ENCODE measurements at places on chromosomes 5 and 9.

DNA sequence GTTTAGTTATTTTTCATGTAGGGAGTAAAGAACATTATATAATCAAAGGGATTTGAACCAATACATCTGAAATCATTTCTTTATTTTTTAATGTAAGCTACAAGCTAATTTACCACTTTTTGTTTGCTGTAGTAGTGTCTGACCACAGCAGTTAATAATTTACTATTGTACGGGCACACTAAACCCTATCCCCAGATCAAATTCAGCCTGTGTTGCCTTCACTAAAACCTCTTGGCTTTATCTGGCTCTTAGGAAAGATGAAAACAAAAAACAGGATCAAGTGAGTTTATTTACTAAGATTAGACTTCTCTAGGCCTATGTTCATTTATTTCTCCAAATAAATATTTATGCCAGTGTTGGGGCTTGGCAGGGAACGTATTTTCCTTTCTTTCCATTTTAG lies 384.1 kb downstream of the EBF1 start:
- no peak for DNase-seq

DNA sequence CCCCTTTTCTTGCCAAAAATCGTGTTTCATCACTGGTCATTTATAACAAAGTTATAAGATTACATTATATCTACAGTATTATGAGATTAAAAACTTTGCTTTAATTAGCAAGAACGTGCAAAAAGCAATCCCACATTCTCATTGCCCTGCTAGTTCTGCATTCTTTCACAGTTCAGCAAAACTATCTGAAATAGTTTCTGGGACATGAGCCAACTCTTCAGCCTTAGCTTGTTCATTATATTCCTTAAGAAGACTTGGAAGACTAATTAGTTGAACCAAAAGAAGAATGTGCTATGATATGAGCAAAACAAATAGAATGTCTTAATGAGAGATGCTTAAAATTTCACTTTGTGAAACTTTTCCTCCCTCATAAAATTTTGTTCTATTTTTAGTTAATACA lies 76.7 kb downstream of the ITGA1 start:
- DNase-seq, result peak; percentile 26

DNA sequence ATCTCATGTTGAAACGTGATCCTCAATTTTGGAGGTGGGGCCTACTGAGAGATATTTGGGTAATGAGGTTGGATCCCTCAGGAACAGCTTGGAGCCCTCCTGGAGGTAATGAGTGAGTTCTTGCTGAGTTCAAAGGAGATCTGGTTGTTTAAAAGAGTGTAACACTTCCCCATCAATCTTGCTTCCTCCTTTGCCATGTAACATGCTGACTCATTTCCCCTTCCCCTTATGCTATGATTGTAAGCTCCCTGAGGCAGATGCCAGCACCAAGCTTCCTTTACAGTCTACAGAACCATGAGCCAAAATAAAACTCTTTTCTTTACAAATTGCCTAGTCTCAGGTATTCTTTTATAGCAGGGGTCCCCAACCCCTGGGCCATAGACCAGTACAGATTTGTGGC lies 352.3 kb downstream of the SLCO4C1 start:
- DNase-seq, result peak; percentile 19

- no peak for DNase-seq
Measured at GRCh38 chr5:54525261-54525660, 7.7 kb downstream of the SNX18 start.

GRCh38 chr5:125160787-125161502 lies 414.5 kb upstream of the ZNF608 start:
- no peak for DNase-seq

DNA sequence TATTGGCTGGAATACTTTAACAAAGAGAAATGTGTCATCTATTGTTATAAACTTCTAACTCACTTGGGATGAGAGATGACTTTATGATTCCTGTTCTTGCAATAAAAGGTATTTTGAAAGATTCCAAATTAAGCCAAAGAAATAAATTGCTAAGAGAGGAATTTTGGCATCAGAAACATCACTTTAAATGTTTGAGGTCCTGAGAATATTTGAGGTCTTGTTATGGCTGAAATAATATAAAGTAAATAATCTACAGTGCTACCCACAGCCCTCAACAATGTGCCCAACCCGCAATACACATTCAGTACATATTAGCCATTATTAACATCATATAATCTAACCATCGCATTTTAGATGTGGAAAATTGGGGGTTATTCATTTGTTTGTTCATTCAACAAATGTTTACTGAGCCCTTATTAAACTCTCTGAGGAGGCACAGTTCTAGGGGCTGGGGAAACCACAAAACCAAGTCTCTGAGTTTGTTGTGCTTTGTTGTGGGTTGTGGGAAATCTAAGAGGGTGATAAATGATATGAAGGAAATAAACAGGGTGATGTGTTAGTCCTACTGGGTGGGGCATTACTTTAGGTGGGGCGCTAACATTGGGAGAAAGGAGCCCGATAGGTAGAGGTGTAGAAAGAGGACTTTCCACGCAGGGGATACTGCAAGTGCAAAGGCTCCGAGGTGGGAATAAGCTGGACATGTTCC lies 135.2 kb upstream of the CLINT1 start:
- no peak for DNase-seq

GRCh38 chr9:133685653-133686609 lies 49.8 kb downstream of the DBH start:
- DNase-seq, result no peak

DNA sequence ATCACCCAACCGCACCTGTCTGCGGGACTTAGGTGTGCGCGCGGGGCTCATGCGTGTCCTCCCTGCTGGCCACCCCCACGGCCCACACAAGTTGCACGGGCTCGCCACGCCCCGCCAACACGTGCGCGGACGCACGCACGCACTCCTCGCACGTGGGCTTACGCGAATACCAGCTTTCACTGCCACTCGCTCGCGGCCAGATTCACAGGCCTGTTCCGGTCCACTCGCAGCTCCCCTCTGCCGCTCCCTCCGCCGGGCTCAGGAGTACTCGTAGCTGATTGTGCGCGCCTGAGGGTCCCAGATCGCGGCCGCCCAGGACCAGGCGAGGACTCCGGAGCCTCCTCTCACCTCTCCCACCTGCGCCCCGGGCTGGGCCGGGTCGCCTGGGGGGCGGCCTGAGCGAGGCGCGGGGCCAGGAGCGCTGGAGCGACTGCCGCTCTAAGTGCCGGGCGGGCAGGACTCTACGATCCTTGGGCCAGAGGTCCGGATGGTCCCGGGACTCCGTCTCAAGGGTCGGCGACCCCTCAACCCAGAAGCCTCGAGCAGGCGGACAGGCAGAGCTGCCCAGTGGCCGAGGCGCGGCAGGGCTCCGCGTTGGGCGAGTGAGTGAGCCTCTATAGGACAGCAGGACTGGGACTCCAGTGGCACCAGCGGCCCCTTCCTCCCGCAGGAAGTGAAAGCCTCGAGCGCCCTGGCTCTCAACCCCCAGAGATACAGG lies 3.4 kb downstream of the PCDHGC5 start:
- DNase-seq, result no peak

DNA sequence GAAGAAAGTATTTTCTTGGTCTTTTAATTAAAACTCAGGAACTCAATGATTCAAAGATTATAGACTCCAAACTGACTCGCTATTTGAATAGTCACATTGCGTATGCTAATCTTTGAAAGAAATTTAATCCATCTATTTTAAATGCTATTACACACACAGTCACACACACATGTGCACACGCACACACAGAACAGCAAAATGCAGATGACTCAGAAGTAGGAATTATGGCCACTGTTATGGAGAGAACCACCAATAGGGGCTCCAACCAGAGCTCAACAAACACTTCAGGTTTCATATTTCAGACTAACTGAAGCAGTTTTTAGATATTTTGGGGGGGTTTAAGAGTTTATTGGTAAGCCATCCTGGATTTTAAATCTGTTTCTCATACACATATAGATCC lies 1917.9 kb downstream of the EFNA5 start:
- DNase-seq, result no peak

- no peak for DNase-seq
Measured at GRCh38 chr5:69432412-69433206, 17.7 kb downstream of the MARVELD2 start.

DNA sequence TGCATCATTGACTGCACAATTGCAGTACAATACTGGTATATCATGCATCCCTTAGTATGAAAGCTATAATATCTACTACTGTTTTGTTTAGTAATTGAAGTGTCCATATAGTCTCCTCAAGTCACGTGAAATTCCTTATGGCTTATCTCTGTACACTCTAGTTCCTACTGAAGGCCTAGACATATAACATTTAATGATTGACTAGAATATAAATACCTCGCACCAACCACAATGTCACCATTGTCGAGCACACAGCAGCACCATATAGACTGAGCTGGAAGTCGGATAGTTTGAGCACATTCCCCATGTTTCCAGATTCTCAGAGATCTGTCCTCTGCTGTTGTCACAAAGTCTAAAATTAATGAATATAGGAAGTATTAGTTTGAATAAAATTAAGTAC lies 21.4 kb downstream of the PLAA start:
- no peak for DNase-seq

GRCh38 chr5:43425983-43426382 lies 13.8 kb upstream of the CCL28 start:
- no peak for DNase-seq

DNA sequence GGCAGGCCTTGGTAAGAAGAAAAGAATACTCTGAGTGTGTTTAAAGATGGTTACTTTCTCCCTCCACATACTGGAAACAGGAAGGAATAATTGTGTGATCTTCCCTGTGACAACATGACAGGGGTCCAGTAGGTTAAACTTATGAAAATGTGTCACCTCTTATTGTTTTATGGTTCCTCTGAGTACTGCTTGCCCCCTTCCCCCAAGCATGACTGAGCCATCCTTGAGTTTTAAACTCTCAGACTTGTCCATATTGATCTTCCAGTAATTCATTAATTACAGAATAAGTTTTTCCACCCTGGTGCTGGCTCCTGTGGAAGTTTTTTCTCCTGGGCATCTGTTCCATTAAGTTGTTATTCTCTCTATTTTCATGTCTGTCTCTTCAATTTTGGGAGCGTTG lies 95.8 kb downstream of the CNTLN start:
- DNase-seq, result no peak

GRCh38 chr5:77266291-77266690 lies 55.8 kb downstream of the PDE8B start:
- no peak for DNase-seq

GRCh38 chr9:8074713-8075286 lies 275.2 kb upstream of the DMAC1 start:
- no peak for DNase-seq

DNA sequence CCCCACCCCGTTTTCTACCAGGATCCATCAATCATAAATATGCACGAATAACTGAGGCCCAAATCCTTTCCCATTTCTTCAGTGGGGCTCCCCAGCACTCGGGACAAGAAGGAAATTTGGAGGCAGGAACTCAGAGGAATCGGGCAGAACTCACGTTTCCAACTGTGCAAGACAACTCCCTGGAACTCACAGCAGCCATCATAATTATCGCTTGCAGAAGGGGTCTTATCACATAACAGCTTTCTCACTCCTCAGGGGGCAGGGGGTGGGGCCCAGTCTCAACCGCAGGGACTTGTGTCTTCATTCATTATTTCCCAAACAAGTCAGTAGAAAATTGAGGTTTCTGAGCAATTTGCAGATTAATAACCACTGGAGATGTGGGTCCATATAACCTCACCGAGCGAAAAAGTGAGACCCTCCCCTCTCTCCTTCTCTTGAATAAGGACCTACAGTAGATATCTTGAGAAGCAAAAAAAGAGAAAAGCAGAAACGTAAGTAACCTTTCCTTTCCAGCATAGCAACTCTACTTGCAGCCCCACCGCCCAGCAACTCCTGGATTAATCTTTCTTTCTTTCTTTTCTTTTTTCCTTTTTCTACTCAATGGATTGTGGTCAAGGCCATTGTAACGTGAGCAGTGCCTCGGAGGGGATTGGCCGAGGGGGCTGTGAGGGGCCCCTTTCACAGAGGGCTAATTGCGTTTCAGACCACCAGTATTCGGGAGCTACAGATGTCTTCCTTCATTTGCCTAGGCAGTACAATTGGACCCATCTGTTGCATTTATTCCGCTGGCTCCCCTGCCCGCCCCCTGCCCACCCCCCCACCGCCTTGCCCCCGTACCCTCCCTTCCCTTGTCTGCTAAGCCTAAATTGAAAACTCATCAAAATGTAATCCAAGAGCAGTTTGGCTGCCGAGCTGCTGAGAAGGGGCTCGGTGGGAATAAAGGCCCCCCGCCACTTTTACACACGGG lies 24.7 kb upstream of the TIFAB start:
- no peak for DNase-seq

DNA sequence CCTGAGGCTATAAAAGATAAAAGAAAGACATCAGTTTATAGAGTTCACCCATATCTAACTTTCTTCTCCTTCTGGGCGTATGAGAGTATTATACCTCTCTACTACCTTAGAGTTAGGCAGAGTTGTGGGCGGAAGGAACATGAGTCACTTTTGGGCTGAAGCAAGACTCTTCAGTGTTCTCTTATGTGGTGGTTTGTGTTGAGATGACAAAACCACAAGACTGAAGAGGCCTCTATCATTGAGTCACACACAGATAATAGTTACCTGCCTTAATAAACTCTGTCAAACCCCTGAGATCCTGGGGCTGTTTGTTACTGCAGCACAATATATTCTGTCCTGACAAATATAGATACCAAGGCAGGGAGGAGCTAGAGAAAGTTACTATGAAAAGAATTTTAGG lies 184.2 kb downstream of the EFNA5 start:
- no peak for DNase-seq

DNA sequence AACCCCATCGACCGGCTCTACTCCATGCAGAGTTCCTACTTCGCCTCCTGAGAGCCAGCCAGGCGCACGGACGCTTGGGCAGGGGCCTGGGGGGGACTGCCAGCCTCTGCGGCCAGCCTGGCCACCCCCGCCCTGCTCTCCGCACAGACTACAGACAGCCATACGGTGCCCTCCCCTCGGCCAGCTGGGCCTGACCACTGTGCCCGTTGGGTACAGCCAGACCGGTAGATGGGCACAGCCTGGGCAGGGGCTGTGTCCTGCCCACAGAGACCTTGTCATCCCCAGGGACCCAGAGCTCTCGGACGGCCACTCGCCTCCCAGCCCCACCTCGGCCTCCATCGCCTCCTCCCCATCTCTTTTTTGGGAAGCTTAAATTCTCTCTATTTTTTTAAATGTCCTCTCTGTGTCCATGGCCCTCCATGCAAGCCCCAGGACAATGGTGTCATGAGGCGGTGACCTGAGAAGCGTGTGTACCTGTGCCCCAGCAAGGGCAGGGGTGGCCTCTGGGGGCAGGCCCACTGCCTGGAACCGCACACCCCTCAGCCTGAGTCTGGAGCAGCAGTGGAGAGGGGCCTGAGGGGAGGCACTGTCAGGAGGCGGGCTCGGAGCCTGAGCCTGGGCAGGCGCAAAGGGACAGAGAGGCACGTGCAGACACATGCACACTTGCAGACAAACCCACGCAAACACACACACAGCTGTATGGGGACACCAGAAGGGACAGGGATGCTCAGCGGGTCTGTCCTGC lies 82.8 kb downstream of the LMX1B start:
- no peak for DNase-seq

- DNase-seq, result no peak
Measured at GRCh38 chr9:132862533-132862932, 15.6 kb downstream of the AK8 start.

- peak; percentile 68 for DNase-seq
Measured at GRCh38 chr5:73170522-73170921, 2.5 kb upstream of the TMEM174 start.

- DNase-seq, result no peak
Measured at GRCh38 chr9:114274217-114274616, 48.7 kb upstream of the ORM1 start.

- no peak for DNase-seq
Measured at GRCh38 chr9:8762479-8763085, 963.0 kb upstream of the DMAC1 start.
